A549 (cell line): ENCODE measurements at places on chromosomes 3 and 15.

DNA sequence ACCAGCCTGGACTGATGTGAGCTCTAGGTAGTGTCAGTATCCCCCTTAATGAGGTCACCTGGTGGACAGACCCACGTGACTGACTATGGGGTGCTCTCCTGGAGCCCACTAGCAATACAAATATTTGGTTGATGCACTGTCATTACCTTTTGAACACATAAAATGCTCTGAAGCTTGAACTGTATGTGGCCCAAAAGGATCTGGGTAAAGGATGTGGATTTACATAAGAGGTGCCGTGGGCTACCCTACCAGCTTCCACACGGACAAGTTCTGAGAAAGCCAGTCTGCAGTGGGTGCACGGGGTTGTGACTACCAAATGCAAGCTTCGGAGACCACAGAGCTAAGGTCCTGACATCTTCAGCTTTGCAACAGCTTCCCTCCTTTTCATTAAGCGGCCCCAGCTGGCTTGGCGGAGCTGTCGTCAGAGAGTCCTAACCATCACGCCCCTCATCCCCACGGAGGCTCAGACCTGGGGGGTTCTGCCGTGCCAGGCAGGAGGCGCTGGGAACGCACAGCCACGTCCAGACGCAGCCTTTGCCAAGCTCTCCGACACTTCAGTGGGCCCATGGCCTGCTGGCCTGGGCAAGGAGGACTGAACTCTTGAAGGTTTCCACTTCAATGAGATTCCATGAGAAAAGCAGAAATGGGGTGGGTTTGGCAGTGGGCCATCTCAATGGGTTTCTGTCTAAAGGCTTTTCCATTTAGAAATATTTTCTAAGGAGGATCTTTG, 228.3 kb downstream of the ADAMTS17 start:
- DNase-seq = no peak

- no peak for DNase-seq
These were observed 44.5 kb downstream of the SYNM start for GRCh38 chr15:99149366-99149765.

- no peak for DNase-seq
These were observed 62.5 kb downstream of the MYO5A start for GRCh38 chr15:52466134-52466701.

GRCh38 chr15:43934480-43934879, 107.7 kb downstream of the WDR76 start:
- DNase-seq = no peak

GRCh38 chr3:123319760-123320159, 118.0 kb downstream of the SEC22A start:
- DNase-seq = no peak
